ENCODE measurements at places on chromosomes 12 and 14.

DNA sequence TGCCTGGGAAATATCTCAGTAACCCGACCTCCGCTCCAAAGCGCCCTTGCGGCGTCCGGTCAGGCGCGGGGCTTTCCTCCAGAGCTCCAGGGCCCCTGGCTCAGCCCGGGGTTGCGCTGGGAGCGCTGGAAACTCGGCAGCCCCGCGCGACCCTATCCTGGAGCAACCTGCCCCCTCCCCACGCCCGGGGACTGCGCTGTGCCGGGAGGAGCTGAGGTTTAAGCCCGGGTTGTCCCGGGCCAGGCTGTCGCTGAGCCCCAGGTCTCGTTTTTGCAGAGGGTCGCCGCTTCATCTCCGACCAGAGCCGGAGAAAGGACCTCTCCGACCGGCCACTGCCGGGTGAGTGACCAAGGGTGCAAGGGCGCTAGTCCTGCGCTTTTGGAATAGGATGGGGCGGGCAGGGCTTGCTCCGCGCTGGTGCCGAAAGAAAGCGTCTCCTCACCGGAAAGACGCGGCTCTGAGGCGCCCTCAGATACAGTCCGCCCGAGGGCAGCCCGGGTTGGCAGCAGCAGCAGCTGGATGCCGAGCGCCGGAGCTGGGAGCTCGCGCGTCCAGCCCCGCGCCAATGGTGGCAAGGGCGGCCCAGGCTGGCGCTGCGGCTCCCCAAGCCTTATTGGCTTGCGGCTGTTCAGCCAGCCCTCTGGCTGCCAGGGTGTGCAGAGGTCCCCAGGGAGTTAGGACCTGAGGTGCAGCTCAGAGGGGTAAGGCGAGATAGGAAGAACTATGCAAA lies 1.5 kb downstream of the SPX start:
- peak; percentile 75 for DNase-seq

- DNase-seq = no peak
These were observed 101.2 kb upstream of the SLC16A7 start for GRCh38 chr12:59494617-59495016.

DNA sequence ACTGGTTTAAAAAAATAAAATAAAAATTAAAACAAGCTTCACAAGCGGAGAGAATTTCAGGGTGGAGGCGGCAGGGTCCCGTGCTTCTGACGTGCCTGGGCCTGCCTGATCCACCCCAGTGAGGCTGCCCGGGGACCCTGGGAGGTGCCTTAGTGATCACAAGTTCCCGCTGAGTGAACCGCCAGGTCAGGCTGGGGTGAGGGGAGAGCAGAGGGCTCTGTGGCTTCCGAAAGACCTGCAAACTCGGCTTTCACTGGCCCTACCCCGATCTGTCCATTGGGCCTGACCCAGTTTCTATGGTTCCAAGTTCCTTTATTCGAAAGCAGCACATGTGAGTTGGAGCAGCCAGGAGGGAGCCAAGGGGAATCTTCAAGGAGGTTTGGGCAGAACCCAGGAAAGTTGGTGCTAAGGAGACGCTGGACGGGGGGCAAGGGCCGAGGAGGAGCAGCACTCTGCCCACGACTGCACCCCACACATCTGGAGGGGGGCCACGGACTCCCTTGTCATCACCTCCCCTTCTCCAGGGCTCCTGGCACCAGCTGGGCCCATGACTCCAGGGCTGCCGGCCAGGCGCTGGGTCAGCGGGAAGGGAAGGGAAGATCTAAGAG lies 12.9 kb downstream of the MMP14 start:
- no peak for DNase-seq

DNA sequence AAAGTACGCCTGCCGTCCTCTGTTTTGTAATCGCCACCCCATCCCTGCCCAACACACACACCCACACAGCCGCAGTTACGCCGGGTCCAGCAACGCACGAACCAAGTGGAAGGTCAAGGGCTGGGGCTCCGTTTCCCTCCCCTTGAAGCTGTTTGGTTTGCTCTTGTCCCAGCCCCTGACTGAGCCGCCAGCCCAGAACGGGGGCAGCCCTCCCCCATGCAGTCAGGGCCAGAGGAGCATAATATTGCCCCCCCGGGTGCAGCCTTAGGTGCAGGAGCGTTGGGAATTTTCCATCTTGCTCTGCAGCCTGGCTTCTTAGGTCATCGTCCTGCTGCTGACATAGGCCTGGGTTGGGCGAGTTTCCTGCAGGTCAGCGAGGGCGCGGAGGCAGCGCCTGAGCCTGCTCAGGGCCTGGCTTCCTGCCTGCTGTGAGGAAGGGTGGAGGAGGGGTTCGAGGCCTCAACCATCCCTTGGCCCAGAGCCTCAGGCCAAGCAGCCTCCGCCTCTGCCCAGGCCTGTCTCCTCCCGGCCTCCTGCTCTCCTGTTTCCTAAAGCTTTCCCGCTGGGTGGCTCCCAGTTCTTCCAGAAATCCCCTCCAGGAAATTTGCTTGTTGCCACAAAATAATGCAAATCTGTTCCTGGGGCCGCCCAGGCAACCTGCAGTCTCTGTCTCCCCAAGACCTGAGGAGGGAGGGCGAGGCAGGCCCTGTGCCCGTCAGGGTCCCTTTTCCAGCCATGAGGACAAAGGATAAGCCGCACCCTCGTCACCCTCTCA lies 44.5 kb downstream of the PSMA6 start:
- DNase-seq = no peak

- DNase-seq = no peak
These were observed 12.8 kb downstream of the LRCOL1 start for GRCh38 chr12:132597333-132598316.

GRCh38 chr12:106753526-106753925 lies 21.0 kb upstream of the RIC8B start:
- DNase-seq = peak; percentile 59

DNA sequence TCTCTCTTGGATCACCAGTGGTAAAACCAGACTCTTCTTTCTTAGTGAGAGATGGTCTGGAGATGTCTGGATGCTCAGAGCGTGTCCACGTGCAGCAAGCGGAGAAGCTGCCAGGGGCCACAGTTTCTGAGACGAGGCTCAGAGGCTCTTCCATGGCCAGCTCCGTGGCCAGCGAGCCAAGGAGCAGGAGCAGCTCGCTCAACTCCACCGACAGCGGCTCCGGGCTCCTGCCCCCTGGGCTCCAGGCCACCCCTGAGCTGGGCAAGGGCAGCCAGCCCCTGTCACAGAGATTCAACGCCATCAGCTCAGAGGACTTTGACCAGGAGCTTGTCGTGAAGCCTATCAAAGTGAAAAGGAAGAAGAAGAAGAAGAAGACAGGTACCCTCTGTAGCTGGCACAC lies 69.0 kb downstream of the TECPR2 start:
- DNase-seq = no peak

DNA sequence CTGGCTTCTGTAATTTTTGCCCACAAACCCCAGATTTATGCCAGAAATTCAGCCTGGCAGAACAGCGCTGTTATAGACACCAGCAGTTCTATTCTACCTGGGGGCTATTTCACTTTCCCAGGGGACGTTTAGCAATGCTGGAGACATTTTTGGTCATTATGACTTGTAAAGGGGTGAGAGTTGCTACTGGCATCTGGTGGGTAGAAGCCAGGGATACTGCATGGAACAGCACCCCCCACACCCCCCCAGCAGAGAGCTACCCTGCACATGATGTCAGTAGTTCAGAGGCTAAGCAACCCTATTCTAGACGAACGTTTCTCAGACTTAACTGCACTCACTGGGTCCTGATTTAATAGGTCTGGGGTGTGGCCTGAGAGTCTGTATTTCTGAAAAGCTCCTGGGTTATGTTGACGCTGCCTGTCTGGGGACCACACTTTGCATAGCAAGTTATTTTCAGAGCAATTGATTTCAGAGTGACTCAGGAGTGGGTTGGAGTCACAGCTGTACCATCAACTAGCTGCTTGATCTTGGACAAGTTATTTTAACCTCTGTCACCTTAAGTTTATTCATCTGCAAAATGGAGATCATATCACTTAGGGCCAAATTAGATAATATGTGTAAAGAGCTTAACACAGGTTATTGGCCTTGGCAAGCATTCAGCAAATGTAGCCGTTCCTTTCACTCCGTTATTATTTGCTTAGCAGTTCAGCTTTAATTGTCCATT lies 48.5 kb downstream of the CHST11 start:
- DNase-seq = no peak

GRCh38 chr12:76383988-76384387 lies 35.8 kb upstream of the BBS10 start:
- DNase-seq = no peak

GRCh38 chr12:52123487-52124186 lies 44.1 kb downstream of the SMIM41 start:
- no peak for DNase-seq

DNA sequence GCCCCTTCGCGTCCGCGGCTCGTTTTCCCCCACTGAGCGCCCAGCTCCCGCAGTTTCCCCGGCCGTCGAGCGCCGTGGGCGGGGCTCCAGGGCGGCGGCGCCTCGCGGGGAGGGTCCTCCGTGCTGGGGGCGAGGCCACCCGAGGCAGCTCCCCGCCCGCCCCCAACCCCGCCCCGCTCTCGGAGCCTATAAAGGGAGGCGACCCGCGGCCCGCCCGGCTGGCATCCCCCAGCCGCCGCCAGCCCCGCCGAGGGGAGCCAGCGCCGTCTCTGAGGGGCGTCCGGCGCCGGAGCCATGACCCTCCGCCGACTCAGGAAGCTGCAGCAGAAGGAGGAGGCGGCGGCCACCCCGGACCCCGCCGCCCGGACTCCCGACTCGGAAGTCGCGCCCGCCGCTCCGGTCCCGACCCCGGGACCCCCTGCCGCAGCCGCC lies at the start of gene TAMALIN:
Gene TAMALIN (plus strand): TSS at position 221 of the 432 bp plus-strand sequence. CDS start 74 bp downstream, at position 295.
- peak; percentile 88 for DNase-seq

- no peak for DNase-seq
These were observed 11.8 kb downstream of the GPR65 start for GRCh38 chr14:88016768-88017167.

- no peak for DNase-seq
These were observed 2.7 kb downstream of the SDR9C7 start for GRCh38 chr12:56931474-56931978.

DNA sequence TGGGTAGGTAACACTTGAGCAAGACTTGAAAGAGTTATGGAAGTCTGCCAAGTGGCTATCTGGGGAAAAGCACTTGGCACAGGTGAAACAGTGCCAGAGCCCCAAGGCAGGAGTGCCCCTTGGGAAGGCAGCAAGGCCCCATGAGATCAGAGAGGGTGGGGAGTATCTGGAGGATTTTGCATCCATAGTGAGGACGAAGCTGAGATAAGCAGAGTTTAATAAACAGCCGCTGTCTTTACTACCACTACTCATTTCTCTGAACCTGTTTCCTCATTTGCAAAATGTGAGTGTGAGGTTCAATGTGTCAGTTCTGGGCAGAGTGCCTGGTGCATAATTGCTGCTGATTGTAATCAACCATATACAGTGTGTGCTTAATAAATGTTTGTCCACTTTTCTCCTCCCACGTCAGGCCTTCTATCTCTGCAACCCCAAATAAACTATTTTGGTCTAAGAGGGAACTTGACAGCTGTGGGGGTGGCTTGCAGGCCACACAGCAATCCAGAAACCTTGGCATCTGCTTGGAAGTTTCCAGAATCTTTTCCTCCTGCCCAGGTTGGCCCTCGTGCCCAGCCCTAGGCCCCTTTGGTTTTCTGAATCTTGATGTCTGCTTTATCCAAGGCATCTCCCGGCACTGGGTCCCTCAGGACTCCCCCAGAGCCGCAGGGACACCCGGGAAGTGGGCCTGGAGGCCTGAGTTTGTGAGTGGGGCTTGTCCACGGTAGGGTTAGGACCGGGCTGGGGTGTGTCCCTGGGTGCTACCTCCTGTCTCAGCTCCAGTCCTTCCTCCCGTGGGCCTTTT lies 4.5 kb downstream of the ABCB9 start:
- DNase-seq = no peak

GRCh38 chr12:90151491-90152015 lies 442.9 kb upstream of the ATP2B1 start:
- no peak for DNase-seq

DNA sequence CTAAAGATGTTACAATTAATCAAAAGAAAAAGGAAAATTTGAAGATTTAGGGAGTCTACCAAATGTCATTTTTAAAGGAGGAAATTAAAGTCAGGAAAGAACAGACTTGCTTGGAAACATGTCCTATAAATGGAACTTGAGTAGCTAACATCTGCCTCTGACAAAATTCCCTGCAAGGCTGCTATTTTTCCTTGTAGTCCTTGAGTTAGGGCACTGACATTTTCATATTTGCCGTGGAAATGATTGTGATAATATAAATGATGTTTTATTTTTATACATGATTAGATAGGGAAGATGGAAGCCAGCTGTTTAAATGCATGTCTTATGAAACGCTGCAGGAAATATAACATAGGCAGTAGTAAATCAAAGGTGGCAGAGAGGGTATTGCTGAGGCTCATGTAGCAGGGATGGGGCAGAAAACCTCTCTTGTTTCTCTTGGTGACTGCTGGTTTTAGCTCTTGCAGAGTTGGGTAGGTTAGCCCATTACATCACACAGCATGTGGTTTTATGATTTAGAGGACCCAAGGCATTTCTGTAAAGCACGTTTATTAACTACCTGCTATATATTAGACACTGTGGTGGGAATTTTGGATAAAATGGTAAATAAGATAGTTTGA lies 21.7 kb downstream of the NUBPL start:
- DNase-seq = no peak

- no peak for DNase-seq
These were observed 479.7 kb downstream of the AACS start for GRCh38 chr12:125544960-125545359.
